H9 (cell line): ENCODE measurements at places on chromosomes 7 and 10. TPM values are rescaled to one million over a fixed set of nuclear protein-coding genes. Genes with fewer than 3 reads are reported as not detected.
A peak's percentile ranks its signal among the peaks of the same experiment; 100 is the strongest.

The CPVL gene
- 26.9 and 28.0 TPM in 2 replicates for total RNA-seq

DNA sequence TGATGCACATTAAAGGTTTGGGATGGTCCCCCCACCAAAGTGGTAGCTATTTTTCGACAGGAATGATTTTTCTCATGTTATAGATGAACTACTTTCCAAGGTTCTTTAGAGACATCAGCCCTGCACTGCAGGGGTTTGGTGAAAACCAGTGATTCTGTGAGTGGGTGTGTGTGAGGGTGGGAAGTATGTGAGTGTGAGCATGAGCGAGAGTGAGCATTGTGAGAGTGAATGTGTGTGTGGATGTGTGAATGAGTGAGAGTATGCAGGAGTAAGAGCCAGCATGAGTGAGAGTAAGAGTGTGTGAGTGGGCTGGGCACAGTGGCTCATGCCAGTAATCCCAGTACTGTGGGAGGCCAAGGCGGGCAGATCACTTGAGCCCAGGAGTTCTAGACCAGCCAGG is 75.0 kb downstream of the GOLGA7B start:
- DNase-seq: no peak

The SLC39A12 gene
- total RNA-seq: not detected in 2 replicates

DNA sequence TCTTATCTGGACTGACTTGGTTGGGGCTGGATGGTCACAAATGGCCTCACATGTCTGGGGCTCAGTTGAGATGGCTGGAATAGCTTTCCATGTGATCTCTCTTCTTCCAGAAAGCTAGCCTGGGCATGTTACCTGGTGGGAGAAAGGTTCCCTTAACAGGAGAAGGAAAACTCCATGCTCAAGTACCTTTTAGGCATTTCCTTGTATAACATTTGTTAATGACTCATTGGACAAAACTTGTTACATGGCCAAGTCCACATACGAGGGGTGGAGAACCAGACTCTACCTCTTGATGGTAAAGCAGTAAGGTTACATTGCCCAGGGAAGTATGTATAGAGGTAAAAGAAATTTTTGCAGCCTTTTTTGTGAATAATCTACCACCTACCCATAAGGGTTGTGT is 826.4 kb downstream of the LRMDA start:
- no peak for DNase-seq

- DNase-seq: no peak
These were observed 335.3 kb downstream of the GFRA1 start for GRCh38 chr10:115937768-115938056.

DNA sequence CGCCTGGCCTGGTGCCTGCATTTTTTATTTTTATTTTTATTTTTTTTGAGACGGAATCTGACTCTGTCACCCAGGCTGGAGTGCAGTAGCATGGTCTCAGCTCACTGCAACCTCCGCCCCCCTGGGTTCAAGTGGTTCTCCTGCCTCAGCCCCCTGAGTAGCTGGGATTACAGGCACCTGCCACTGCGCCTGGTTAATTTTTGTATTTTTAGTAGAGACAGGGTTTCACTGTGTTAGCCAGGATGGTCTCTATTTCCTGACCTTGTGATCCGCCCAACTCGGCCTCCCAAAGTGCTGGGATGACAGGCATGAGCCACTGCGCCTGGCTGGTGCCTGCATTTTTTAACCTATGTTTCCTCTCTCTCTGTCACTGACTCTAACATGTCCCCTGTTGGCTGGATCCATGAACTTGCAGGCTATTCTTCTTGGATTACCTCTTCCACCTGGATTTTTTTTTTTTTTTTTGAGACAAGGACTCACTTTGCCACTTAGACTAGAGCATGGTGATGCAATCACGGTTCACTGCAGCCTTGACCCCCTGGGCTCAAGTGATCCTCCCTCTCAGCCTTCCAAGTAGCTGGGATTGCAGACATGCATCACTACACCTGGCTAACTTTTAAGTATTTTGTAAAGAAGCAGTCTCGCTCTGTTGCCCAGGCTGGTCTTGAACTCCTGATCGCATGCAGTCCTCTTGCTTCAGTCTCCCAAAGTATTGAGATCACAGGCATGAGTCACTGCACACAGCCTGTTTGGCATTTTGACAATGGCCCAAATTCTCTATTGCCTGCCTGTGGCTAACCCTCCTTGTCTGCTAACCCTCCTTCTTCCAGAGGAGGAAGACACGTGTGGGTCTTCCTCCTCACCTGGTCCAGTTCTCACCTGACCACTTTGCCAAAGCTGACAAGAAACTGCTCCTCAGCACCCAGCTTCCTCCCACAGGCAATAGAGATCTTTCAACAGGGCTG is 23.0 kb upstream of the PRPF18 start:
- DNase-seq: no peak

The PCGF5 gene
- 6.9 and 8.2 TPM in 2 replicates for total RNA-seq

The COBL gene
- total RNA-seq: 52.3 and 52.7 TPM in 2 replicates

The RPEL1 gene
- total RNA-seq: 0.13 TPM in 1 of 2 replicates, not detected in the other

DNA sequence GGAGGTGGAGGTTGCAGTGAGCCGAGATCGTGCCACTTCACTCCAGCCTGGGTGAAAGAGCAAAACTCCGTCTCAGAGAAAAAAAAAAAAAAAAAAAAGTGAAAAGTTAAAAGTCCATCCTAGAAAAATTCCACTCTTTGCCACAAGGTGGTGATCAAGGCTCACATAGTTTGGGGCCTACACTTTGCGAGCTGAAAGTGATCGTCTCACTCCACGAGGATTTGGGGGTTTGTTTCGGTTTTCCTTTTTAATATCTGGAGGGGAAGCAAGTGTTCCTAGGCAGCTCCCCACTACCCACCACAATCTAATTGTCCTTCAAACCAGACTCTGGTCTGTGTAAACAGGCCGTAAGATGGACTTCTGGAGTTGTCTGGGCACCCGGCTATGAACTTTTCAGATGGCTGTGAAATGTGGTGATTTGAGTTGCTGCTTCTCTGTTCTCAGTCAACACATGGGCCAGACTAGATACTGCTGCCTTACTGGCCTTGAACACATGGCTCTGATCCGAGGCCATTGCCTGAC is 27.1 kb downstream of the PRLHR start:
- DNase-seq: no peak

- peak; percentile 45 for DNase-seq
These were observed 80.4 kb upstream of the GPR26 start for GRCh38 chr10:123585477-123586445.

- DNase-seq: peak; percentile 60
These were observed 712.1 kb downstream of the PHTF2 start for GRCh38 chr7:78510580-78511188.

DNA sequence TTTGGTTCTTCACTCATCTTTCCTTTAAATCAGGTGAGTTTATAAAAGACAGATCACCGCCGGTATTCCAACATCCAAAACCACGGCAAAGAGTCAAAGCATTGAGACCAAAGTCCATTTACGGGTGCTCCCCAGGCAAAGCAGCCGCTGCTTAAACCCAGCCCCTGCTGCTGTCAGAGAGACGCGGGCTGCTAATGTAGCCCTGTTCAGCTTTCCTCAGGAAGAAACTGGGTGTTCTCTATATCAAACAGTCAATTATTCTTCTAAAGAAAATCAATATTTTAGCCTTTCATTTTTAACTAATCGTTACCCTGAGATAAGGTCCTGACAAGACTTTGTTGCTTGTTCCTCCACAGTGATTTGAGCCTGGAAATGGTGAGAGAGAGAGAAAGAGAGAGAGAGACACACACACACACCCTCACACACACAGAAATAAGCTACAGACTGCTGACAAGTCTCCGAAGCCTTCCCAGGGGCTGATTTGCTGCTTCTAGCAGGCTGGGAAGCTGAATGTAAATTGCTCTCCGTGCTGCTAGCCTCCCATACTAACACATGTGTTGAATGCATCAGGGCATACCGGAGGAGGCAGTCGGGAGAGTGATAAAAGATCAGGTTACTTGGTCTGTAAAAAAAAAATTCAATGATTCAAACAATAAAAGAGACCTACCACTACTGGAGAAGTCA is 183.0 kb upstream of the ANK3 start:
- peak; percentile 57 for DNase-seq

DNA sequence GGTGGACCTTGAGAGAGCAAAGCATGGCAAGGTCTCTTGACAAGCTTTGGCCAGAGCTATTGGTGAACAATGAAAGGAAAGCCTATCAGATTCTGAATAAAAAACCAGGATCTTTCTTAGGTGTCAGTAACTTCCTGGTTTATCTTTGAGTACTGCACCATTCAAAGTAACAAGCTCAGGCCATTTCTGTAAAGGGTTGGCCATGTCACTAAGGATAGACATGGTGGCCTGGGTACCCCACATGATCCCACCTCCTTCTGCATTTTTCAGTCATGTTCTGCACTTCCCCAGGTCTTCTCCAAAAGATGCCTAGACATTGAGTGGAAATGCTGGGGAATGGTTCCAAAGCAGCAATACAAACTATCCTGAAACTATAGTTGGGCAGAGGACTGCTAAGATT is 242.0 kb downstream of the ARHGAP12 start:
- DNase-seq: no peak

The PSD gene
- 3.4 and 3.6 TPM in 2 replicates for total RNA-seq

GRCh38 chr7:44372560-44373417 is 47.4 kb upstream of the CAMK2B start:
- DNase-seq: no peak

DNA sequence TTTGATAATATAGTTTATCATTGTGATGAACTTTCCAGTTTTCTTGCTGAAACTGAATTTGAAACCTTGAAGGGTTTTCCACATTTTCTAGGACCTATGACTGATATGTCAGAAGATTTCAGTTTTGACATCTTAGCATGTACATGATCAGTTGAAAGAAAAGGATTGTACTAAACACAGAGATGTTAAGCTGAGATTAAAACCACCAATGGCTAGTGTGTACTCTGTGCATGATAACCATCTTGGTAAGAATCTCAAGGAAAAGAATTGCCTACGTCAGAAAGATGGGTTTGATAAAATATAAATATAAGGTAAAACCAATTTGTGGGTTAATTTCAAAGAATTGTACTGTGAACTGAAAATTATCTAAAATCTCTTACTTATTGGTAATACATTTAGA is 776.4 kb downstream of the GATA3 start:
- DNase-seq: no peak

- no peak for DNase-seq
These were observed 30.0 kb downstream of the DGKI start for GRCh38 chr7:137816696-137817320.

DNA sequence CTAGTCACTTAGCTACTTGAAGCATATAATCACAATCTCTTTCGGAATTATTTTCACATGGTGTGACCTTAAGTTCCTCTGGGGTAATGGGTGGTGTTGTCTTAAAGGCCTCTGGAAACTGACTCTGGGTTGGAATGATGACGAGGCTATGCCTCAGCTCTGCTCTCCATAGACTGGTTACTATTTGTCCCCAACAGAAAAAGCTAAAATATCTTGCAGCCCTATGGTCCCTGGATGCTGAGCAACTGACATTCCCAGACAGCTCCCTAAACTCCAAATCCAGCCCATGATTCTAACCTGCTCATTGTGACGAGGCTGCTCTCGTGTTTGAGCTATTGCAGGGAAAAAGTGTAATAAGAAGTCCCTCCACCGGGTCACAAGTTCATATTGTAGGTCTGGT is 51.6 kb downstream of the HBP1 start:
- DNase-seq: no peak

- DNase-seq: peak; percentile 30
These were observed 10.6 kb downstream of the ZYX start for GRCh38 chr7:143391462-143392404.
